ENCODE measurements at places on chromosomes 13 and 19.

- DNase-seq, result no peak
These were observed 8.5 kb upstream of the DOCK9 start for GRCh38 chr13:98986226-98986846.

GRCh38 chr13:50914176-50914700, 4.6 kb downstream of the RNASEH2B start:
- DNase-seq, result no peak

GRCh38 chr19:40445780-40446262, 1.7 kb upstream of the SERTAD3 start:
- no peak for DNase-seq

DNA sequence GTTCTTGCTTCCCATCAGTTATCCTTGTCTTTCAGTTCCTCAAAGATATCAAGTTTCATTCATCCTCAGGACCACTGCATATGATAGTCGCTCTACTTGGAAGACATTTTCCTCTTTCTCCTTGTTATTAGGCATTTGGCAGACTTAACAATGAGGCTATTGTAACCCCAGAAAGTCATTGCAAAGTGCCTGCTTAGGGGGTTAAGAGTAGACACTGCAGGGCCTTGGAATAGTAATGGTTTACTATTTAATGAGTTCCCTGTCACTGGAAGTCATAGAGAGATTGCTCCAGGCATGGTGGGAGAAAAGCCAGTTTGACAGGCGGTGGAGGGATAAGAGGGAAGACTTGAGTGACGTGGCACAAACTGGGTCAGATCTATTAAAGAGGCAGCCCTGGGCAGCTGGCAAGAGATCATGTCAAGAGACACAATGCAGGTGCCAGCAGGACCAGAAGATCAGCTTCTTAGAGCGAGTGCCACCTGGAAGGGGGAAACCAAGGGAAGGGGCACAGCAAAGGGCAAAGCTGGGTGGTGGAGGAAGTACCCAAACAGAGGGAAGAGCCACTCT, 16.8 kb upstream of the CPB2 start:
- DNase-seq, result no peak
